ENCODE measurements at places on chromosomes 13 and 19. TPM values are rescaled to one million over a fixed set of nuclear protein-coding genes. Genes with fewer than 3 reads are reported as not detected.

The KLC3 gene
- 5.6 TPM for total RNA-seq

GRCh38 chr13:26377038-26377437 is 123.1 kb downstream of the CDK8 start:
- no peaks in the 10 kb centered on the region for H3K27me3 ChIP-seq
- no peak for DNase-seq
- H3K4me3 ChIP-seq = no peak overlapping the region
- H3K27ac ChIP-seq = no peak overlapping the region
- H3K4me1 ChIP-seq = no peaks in the 10 kb centered on the region
- H3K36me3 ChIP-seq = no peaks in the 10 kb centered on the region

- H3K27ac ChIP-seq = no peak overlapping the region
- no peaks in the 10 kb centered on the region for H3K36me3 ChIP-seq
- H3K4me1 ChIP-seq = no peaks in the 10 kb centered on the region
- no peak overlapping the region for H3K4me3 ChIP-seq
- DNase-seq = no peak
Measured at GRCh38 chr13:27496536-27497273, 46.3 kb upstream of the MTIF3 start.

The RASL11A gene
- total RNA-seq = 62.2 TPM

DNA sequence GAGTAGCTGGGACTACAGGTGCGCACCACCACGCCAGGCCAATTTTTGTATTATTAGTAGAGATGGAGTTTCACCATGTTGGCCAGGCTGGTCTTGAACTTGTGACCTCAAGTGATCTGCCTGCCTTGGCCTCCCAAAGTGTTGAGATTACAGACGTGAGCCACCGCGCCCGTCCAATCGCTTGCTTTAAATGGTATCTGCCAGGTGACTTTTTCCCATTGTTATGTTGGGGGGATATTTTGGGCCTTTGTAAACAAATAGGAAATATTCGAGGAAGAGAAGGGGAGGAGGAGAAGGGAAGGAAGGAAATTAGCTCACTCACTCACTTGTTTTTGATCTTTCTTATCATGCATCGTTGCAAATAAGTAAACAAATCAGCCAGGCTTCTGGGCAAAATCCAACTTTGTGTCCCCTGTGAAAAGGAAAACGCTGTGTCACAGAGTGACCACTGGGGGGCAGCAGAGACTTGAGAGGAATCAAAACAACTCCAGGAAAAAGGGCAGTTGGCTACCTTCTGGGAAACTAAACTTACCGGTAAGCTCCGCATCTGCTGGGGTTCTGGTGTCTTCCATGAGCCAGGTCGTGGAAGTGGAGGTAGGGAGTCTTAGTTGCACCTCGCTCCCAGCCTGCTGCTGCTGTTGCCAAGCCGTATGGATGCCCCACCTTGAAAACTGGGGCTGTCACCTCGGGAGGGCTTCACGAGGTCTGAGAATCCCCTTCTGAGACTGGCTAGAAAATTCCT is 9.3 kb upstream of the RANBP3 start:
- H3K27ac ChIP-seq = no peak overlapping the region
- H3K36me3 ChIP-seq = no peaks in the 10 kb centered on the region
- H3K4me3 ChIP-seq = peak overlapping the region; percentile 40
- H3K27me3 ChIP-seq = no peaks in the 10 kb centered on the region

The FREM2 gene
- total RNA-seq = 0.96 TPM

DNA sequence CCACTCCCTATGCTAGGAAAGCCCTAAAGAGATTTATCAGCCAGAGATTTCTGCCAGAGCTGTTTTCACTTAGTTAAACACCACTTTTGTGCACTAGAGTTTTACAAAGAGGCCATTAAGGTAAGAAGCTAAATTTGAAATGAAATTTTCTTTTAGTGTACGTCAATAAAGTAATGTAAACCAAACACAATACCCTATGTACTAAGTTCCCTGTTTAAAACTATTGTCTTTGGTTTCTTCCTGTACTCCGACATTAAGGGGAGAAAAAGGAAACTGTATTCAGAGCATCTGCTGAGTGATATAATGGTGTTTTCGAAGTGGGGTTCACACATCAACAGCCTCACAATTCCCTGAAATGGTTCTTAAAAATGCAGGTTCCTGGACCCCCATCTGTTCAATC is 40.7 kb upstream of the STARD13 start:
- no peaks in the 10 kb centered on the region for H3K36me3 ChIP-seq
- no peaks in the 10 kb centered on the region for H3K4me1 ChIP-seq
- no peak for DNase-seq
- no peaks in the 10 kb centered on the region for H3K27me3 ChIP-seq
- H3K27ac ChIP-seq = no peak overlapping the region
- no peak overlapping the region for H3K4me3 ChIP-seq

DNA sequence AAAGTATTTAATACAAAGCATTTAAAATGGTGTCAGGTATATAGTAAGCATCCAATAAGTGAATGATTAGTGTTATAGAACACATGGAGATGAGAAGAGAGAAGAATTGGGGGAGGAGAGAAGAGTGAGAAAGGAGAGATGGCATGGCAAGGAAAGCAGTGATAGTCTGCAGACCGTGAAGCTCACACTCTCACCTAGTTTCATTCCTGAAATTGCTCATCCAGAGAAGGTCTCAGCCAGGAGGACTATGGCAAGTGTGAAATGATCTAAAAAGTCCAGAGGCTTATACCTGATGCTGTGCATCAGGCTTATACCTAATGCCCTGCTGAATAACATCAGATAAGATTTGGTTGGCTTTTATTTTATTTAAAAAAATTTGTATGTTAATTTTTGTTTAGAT is 351.6 kb upstream of the KLF12 start:
- H3K36me3 ChIP-seq = no peaks in the 10 kb centered on the region
- no peak overlapping the region for H3K27ac ChIP-seq
- H3K4me1 ChIP-seq = no peaks in the 10 kb centered on the region

The FAM216B gene
- not detected for total RNA-seq

The FPR1 gene
- 14.9 TPM for total RNA-seq

The RDH8 gene
- total RNA-seq = not detected

DNA sequence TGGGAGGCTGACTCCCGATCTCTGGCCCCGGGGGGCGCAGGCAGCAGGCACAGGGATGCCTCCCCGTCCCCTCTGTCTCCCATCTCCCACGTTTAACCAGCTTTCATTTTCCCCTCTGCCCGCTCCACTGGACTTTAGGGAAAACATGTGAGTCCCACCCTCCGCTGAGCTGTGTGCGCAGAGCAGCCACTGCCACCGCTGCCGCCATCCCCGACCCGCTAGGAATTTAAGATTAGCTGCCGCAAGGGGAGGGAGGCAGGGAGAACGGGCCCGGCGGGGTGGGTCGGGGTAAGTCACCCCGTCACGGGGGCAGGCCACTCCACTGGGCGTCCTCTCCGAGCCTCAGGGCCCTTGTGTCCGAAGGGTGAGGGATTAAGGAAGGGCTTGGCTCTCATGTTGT is 15.5 kb downstream of the KCNN1 start:
- no peaks in the 10 kb centered on the region for H3K4me1 ChIP-seq
- H3K27me3 ChIP-seq = no peaks in the 10 kb centered on the region
- DNase-seq = no peak
- H3K36me3 ChIP-seq = no peaks in the 10 kb centered on the region
- no peak overlapping the region for H3K4me3 ChIP-seq

- no peaks in the 10 kb centered on the region for H3K36me3 ChIP-seq
- H3K27ac ChIP-seq = no peak overlapping the region
- no peaks in the 10 kb centered on the region for H3K4me1 ChIP-seq
- no peaks in the 10 kb centered on the region for H3K27me3 ChIP-seq
- DNase-seq = no peak
Measured at GRCh38 chr19:5822181-5822844, 17.2 kb downstream of the FUT6 start.

- H3K36me3 ChIP-seq = no peaks in the 10 kb centered on the region
- H3K4me3 ChIP-seq = no peak overlapping the region
- DNase-seq = no peak
- peak overlapping the region; percentile 75 for H3K27ac ChIP-seq
- H3K27me3 ChIP-seq = no peaks in the 10 kb centered on the region
Measured at GRCh38 chr13:110868720-110869119, 46.1 kb downstream of the ANKRD10 start.

GRCh38 chr13:26957182-26957581 is 196.6 kb upstream of the GPR12 start:
- DNase-seq = no peak
- no peaks in the 10 kb centered on the region for H3K4me1 ChIP-seq
- H3K36me3 ChIP-seq = no peaks in the 10 kb centered on the region
- no peaks in the 10 kb centered on the region for H3K27me3 ChIP-seq
- H3K4me3 ChIP-seq = no peak overlapping the region

DNA sequence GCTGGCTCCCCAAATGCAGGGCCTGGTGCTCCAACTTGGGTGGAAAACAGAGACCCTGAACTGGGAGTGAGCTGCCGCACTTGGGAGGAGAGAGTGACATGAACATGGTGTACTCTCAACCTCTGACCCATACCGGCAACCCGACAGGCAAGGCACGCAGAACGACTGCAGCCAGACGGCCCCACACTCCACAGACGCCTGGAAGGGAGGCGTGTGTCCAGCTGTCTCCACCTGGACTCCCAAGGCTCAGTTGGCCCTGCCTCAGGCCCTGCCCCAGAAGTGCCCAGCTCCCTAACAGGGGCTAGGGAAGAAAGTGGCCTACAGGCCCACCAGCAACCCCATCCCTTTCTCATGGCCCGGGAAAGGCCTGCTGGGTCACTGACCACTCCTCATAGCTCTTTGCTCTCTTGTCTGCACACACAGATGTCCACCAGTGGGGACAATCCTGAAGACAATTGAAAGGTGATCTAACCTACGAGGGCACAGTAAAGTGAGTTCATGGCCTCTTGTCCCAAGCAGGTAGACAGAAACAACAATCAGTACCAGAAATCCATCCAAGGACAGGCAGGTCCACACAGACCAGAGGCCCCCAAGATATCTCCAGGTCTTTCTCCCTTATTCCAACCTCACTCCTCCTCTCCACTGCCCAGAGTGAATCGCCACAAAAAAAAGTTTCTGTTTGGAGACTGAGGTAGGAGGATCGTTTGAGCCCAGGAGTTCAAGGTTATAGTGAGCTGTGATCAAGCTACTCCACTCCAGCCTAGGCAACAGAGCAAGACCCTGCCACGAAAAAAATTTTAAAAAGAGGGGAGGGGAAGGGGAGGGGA is 28.2 kb downstream of the ELL start:
- H3K4me1 ChIP-seq = peaks cover 24% of the 10 kb centered on the region
- no peaks in the 10 kb centered on the region for H3K27me3 ChIP-seq
- DNase-seq = no peak
- peak overlapping the region; percentile 62 for H3K27ac ChIP-seq

DNA sequence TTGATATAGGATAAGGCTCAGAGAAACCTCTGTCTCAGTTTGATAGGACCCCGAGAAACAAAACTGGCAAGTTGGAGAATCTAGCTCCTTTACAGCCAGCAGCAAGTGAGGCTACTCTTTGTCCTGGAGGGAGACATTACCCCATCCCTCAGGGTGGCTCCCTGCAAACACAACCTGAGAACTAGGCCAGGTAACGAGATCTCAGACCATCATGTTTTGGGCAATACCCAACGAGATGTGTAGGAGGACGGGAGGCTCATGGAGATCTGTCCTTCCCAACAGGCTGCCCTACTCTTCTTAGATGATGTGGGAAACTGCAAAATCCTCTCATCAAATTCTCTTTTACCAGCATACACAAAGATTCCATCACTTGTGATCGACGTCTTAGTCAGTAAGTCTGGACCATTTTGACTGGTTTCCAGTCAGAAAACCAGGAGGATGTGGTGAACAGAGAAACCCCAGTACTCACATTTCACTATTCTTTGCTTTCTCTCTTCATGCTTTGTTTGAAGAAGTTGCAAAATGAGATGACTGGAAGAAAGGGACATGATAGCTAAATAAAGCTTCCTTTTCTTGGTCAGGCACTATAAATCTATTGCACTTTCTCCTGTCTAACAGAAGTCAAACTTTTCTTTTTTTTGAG is 6.0 kb upstream of the CTU1 start:
- no peak overlapping the region for H3K27ac ChIP-seq
- no peaks in the 10 kb centered on the region for H3K27me3 ChIP-seq
- no peaks in the 10 kb centered on the region for H3K36me3 ChIP-seq
- no peaks in the 10 kb centered on the region for H3K4me1 ChIP-seq

- peaks cover 5% of the 10 kb centered on the region for H3K4me1 ChIP-seq
- H3K27ac ChIP-seq = peak overlapping the region; percentile 25
- H3K36me3 ChIP-seq = no peaks in the 10 kb centered on the region
- no peak overlapping the region for H3K4me3 ChIP-seq
Measured at GRCh38 chr19:10004617-10005016, 5.7 kb downstream of the COL5A3 start.

DNA sequence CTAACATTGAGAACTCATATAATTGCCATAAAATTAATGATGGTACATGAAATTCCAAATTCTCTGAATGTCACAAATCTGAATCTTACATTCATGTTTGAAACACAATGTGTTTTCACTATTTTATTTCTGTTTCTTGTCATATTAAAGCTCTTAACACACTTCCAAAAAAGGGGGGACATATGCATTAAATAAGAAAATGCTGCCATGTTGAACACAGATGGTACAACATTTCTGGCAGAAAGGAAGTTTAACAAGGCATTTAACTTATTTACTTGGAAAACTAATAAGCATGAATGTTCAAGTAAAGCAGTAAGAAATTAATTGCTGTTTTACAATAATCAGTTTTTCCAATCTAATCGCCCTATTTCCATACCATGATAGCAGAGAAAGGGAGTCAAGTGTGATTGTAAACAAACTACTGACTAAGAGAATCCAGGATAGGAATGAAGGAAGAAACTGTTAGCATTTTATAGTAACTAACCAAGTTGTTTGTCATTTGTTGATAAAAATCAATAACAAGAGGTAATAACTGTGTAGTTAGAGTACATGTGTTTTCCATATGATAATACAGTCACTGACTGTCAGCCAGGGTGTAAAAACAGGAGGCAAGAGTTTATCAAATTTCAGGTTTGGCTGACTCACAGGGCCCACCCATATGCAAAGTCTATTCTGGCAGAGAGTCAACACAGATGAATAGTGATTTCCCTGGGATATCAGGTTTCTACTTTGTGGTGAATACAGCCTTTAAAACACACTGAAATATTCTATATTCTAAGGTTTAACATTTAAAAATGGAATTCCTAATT is 5.7 kb upstream of the FOXO1 start:
- H3K36me3 ChIP-seq = no peaks in the 10 kb centered on the region
- no peak overlapping the region for H3K4me3 ChIP-seq
- no peak for DNase-seq
- no peaks in the 10 kb centered on the region for H3K4me1 ChIP-seq

The WDR88 gene
- not detected for total RNA-seq

The SIGLEC7 gene
- total RNA-seq = 3.2 TPM
